ENCODE measurements at places on chromosomes 1 and 21.

- DNase-seq = no peak
Observed at GRCh38 chr1:211735208-211736170, 60.1 kb upstream of the NEK2 start.

GRCh38 chr21:38768471-38769063 lies 37.2 kb upstream of the ETS2 start:
- DNase-seq = peak; percentile 52

DNA sequence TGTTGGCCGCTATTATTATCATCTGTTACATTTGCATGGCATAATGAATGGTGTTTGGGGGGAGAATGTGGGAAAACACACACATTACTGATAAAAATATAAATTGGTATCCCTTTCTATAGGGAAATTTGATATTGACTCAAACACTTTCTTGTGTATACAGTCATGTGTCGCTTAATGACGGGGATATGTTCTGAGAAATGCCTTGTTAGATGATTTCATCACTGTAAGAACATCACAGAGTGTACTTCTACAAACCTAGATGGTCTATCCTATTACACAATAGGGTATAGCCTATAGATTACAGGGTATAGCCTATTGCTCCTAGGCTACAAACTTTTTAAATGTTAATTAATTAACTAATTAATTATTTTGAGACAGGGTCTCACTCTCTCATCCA lies 67.2 kb upstream of the B3GALNT2 start:
- no peak for DNase-seq

DNA sequence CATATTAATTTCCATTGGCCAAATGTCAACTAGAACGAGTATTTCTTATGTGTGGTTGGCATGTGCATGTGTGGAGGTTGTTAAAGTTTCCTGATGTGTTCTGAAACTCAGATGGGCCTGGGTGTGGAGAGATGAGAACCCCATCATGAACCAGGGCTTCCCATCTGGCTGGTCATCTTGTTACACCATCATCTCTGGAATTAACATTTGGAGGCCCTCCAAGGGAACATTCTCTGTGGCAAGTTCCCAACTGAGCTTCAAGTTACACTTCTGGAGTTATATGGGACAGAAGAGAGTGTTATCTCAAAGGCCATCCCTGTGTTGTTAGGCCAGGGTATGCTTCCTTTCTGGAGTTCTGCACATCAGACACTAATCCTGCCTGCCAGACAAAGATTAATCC lies 183.6 kb downstream of the TTLL7 start:
- DNase-seq = no peak

DNA sequence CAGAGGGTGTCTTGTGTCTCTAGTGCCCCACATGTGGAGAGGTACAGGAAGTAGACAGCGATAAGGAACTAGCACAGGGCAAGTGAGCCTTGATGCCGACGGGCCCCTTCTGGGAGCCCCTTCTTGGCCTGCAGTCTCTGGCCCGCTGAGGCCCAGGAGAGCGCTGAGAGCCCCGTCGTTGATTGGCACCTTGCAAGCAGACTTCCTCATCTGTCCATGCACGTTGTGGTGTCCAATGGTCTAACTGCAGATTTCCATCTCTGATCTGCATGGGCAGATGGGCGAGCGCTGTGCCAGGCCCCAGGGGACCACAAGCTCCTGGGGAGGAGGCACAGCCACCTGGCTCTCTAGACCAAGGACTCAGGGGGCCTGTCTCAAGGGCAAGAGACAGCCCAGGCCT lies 32.4 kb downstream of the PLEKHA6 start:
- no peak for DNase-seq

GRCh38 chr1:153663211-153663610 lies 4.7 kb downstream of the SNAPIN start:
- DNase-seq = no peak

GRCh38 chr1:67919274-67920072 lies 86.2 kb upstream of the GNG12 start:
- no peak for DNase-seq

DNA sequence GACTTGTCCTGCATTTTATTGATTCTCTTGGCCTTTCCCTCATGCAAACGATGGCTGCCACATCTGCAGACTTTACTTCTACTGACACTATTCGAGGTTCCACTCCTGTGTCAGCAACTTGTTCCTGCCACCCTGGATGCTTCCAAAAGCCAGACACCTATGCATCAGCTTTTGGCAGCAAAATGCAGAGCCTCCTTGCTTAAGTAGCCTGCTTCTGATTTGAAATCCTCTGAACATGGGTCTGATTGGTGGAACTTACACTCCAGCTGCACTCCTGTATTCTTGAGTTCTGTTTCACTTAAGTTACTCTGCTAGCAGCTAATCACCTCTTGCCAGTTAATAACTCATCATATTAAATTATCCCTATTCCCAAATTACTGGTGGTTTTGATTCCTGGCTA lies 152.1 kb upstream of the FMN2 start:
- DNase-seq = no peak

- no peak for DNase-seq
Observed at GRCh38 chr1:4951601-4952000, 297.2 kb downstream of the AJAP1 start.
